Cardiac muscle cell (in vitro differentiated cells and primary cell): ENCODE measurements at places on chromosomes 1 and 21. TPM values are rescaled to one million over a fixed set of nuclear protein-coding genes. Genes with fewer than 3 reads are reported as not detected.

The TNFRSF4 gene
- 0.10 TPM in 1 of 2 replicates, not detected in the other for polyA plus RNA-seq

The DYNLT5 gene
- polyA plus RNA-seq = 5.3 and 16.9 TPM in 2 replicates

The KRTAP20-1 gene
- polyA plus RNA-seq = not detected in 2 replicates

The AHCTF1 gene
- 6.3 and 12.9 TPM in 2 replicates for polyA plus RNA-seq

The GBP6 gene
- not detected in 2 replicates for polyA plus RNA-seq

The FCRL2 gene
- polyA plus RNA-seq = not detected in 2 replicates

The SPRR2D gene
- not detected in 2 replicates for polyA plus RNA-seq

The METTL18 gene
- polyA plus RNA-seq = 9.5 and 10.8 TPM in 2 replicates

DNA sequence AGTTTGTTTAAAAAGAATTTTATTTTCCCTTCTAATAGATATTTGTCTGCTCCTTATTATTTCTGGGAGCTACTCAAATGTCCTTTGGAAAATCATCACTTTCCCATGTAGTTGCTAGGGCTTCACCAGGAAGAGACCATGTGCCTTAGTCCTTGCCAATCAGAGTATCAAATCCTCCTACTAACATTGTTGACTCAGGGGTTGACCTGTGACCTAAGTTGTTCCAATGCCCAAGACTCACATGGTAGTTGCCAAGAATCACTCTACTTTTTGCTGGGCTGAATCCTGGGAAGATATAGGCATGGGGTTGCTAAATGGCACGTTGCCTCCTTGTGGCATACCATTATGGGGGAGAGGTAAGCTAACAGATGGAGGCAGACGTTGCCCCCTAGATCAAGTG, 58.2 kb upstream of the FOXD3 start:
- no peaks in the 10 kb centered on the region for H3K27me3 ChIP-seq
- no peaks in the 10 kb centered on the region for H3K36me3 ChIP-seq
- H3K4me1 ChIP-seq = no peaks in the 10 kb centered on the region
- no peak for DNase-seq
- H3K4me3 ChIP-seq = no peak overlapping the region

DNA sequence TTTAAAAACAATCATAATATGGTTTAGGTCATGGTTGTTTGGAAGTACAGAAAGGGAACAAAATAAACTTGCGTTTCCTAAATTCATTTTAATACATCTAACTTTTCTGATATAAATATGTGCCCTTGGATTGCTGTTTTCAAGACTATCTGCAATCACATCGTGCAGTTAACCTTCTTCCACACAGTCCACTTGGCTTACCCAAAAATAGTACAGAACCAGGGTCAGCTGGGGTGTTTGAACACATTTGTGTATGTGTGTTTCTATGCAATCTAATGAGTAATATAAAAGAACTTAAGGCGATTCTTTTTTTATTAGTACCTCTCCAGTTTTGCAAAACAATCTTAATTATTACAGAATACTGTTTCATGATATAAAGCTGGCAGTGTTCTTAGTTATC, 19.9 kb downstream of the SAMSN1 start:
- peak overlapping the region; percentile 29 for H3K27ac ChIP-seq
- no peak for DNase-seq
- H3K36me3 ChIP-seq = no peaks in the 10 kb centered on the region
- H3K4me1 ChIP-seq = peaks cover 24% of the 10 kb centered on the region
- H3K27me3 ChIP-seq = no peaks in the 10 kb centered on the region

GRCh38 chr1:21773585-21773984, 9.4 kb downstream of the USP48 start:
- H3K4me1 ChIP-seq = no peaks in the 10 kb centered on the region
- no peak for DNase-seq
- H3K27ac ChIP-seq = no peak overlapping the region

DNA sequence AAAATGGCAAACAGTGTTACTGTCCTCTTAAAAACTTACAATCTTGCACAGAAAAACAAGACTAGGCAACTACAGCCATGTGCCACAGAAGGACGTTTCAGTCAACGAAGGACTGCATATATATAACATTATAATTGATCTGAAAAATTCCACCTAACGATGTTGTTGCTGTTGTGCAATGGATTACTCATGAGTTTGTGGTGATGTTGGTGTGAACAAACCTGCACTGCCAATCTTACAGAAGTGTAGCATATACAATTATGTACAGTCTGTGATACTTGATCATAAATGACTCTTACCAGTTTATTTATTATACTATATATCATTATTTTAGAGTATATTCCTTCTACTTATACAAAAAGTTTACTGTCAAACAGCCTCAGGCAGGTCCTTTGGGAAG, 6.8 kb upstream of the VAMP4 start:
- H3K4me3 ChIP-seq = no peak overlapping the region
- DNase-seq = no peak
- no peaks in the 10 kb centered on the region for H3K27me3 ChIP-seq

GRCh38 chr1:175725684-175726083, 17.7 kb downstream of the TNR start:
- H3K4me3 ChIP-seq = no peak overlapping the region
- H3K27me3 ChIP-seq = no peaks in the 10 kb centered on the region
- no peak overlapping the region for H3K27ac ChIP-seq
- no peaks in the 10 kb centered on the region for H3K4me1 ChIP-seq

- no peak overlapping the region for H3K4me3 ChIP-seq
- H3K36me3 ChIP-seq = no peaks in the 10 kb centered on the region
- H3K4me1 ChIP-seq = no peaks in the 10 kb centered on the region
- peaks cover 14% of the 10 kb centered on the region for H3K27me3 ChIP-seq
- H3K27ac ChIP-seq = no peak overlapping the region
- peak; percentile 62 for DNase-seq
Measured at GRCh38 chr1:206982216-206982615, 12.0 kb upstream of the FCAMR start.

DNA sequence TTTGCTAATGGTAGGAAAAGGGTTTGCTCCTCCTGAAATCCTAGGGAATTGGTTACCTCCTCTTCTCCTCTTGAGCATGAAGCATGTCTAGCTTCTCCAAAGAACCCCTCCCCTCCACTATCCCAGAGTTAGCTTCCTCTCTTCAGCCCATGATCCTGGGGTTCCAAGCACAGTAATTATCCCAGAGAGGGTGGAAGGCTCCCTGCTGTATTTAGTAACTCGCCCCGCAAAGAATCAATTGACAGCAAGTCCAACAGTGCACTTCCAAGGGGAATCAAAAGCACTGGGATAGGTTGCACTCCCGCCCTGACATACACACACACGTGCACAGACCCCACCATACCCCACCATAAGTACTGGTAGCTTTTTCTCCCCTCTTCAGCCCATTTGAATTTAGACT, 3.1 kb downstream of the S100A8 start:
- H3K36me3 ChIP-seq = no peaks in the 10 kb centered on the region
- no peak for DNase-seq
- no peak overlapping the region for H3K4me3 ChIP-seq

DNA sequence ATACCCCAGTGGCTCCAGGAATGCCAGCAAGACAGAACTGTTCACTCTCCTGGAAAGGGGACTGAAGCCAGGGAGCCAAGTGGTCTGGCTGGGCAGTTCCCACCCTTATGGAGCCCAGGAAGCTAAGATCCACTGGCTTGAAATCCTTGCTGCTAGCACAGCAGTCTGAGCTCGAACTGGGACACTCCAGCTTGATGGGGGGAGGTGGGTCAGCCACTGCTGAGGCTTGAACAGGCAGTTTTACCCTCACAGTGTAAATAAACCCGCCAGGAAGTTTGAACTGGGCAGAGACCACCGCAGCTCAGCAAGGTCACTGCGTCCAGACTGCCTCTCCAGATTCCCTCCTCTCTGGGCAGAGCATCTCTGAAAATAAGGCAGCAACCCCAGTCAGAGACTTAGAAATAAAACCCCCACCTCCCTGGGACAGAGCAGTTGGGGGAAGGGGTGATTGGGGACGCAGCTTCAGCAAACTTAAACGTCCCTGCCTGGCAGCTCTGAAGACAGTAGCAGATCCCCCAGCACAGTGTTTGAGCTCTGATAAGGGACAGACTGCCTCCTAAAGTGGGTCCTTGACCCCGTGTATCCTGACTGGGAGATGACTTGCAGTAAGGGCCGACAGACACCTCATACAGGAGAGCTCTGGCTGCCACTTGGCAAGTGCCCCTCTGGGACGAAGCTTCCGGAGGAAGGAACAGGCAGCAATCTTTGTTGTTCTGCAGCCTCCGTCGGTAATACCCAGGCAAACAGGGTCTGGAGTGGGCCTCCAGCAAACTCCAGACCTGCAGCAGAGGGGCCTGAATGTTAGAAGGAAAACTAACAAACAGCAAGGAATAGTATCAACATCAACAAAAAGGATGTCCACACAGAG, 568.4 kb downstream of the PLA2G4A start:
- peaks cover 24% of the 10 kb centered on the region for H3K4me1 ChIP-seq
- H3K27me3 ChIP-seq = no peaks in the 10 kb centered on the region
- H3K27ac ChIP-seq = peak overlapping the region; percentile 86
- peak; percentile 73 for DNase-seq
- no peak overlapping the region for H3K4me3 ChIP-seq

DNA sequence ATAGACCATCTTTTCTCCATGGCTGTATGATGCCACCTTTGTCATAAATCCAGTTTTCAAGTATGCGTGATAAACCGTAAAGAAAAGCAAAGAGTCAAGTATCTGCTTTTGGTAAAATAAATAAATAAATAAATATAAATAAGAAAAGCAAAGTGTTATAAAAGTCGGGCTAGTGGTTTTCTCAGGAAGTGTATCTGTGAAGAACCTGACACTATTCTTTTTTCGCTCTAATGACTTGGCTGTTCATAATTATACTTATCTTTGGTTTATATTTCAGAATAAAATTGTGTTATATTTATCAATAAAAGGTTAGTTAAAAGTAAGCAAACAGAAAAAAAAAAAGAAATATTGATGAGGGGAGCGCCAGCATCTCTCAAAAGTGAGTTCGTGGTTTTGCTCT, 594 bp upstream of the EXO5 start:
- H3K36me3 ChIP-seq = no peaks in the 10 kb centered on the region
- peak overlapping the region; percentile 58 for H3K4me3 ChIP-seq
- no peak for DNase-seq
- peaks cover 4% of the 10 kb centered on the region for H3K4me1 ChIP-seq

DNA sequence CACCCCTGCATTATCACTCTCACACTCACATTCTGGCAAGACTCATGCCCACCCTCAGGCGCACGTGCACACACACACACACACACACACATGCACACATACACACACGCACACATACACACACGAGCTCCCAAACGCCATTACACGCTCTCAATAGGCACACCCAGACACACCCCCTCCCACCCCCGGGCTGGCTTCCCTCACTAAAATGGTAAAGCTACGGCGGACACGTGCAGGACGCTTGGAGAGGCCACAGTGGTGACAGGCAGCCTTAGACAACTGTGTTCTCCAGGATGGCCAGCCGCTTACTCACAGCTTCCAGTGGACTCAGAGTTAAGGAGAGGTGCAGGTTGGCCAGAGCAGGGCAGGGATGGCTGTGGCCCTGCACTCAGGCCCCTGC, 10.1 kb downstream of the MATN1 start:
- no peaks in the 10 kb centered on the region for H3K4me1 ChIP-seq
- H3K27me3 ChIP-seq = no peaks in the 10 kb centered on the region
- no peak for DNase-seq
- no peak overlapping the region for H3K27ac ChIP-seq

- H3K4me3 ChIP-seq = peak overlapping the region; percentile 81
- H3K27ac ChIP-seq = peak overlapping the region; percentile 96
- DNase-seq = no peak
- peaks cover 14% of the 10 kb centered on the region for H3K4me1 ChIP-seq
- H3K27me3 ChIP-seq = no peaks in the 10 kb centered on the region
- H3K36me3 ChIP-seq = no peaks in the 10 kb centered on the region
Measured at GRCh38 chr1:54054438-54054749, 986 bp downstream of the TCEANC2 start.

GRCh38 chr1:58576325-58576726, 726 bp downstream of the TACSTD2 start:
- H3K36me3 ChIP-seq = no peaks in the 10 kb centered on the region
- H3K27me3 ChIP-seq = peaks cover 95% of the 10 kb centered on the region
- H3K4me1 ChIP-seq = no peaks in the 10 kb centered on the region
- H3K4me3 ChIP-seq = no peak overlapping the region
- no peak for DNase-seq

- H3K27ac ChIP-seq = no peak overlapping the region
- no peaks in the 10 kb centered on the region for H3K27me3 ChIP-seq
- no peak for DNase-seq
- H3K36me3 ChIP-seq = no peaks in the 10 kb centered on the region
- no peak overlapping the region for H3K4me3 ChIP-seq
- no peaks in the 10 kb centered on the region for H3K4me1 ChIP-seq
Measured at GRCh38 chr1:176566004-176566975, 103.3 kb downstream of the PAPPA2 start.
